ENCODE measurements at places on chromosomes 5 and 9.

DNA sequence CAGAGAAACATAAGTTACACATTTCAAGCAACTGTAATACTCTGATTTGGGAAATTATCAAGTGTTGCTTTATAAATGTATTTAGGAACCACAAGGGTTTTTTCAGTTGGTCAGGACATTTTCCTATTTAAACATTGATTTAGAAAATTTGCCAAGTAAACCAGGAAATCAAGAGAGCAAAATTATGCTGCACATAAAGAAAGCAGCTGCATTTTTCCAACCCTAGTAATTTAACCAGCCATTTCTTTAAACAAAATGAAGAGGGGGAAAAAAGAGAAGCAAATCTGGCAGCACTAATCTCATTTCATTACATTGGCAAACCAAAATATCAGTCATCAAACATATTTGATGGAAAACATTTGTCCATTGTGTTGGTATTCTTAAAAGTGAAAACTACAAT, 271.4 kb downstream of the TLE1 start:
- DNase-seq = no peak

- no peak for DNase-seq
These were observed 2.7 kb downstream of the SYNPO start for GRCh38 chr5:150642991-150643710.

- no peak for DNase-seq
These were observed 34.5 kb upstream of the SMAD5 start for GRCh38 chr5:136098176-136098575.

- DNase-seq = no peak
These were observed 2.1 kb downstream of the SAXO1 start for GRCh38 chr9:19030899-19031298.

- DNase-seq = no peak
These were observed 4.0 kb downstream of the LCN2 start for GRCh38 chr9:128153060-128153946.

Measured in GM18507 (cell line).